HCT116 (cell line): ENCODE measurements at places on chromosomes 3 and 15. TPM values are rescaled to one million over a fixed set of nuclear protein-coding genes. Genes with fewer than 3 reads are reported as not detected.

DNA sequence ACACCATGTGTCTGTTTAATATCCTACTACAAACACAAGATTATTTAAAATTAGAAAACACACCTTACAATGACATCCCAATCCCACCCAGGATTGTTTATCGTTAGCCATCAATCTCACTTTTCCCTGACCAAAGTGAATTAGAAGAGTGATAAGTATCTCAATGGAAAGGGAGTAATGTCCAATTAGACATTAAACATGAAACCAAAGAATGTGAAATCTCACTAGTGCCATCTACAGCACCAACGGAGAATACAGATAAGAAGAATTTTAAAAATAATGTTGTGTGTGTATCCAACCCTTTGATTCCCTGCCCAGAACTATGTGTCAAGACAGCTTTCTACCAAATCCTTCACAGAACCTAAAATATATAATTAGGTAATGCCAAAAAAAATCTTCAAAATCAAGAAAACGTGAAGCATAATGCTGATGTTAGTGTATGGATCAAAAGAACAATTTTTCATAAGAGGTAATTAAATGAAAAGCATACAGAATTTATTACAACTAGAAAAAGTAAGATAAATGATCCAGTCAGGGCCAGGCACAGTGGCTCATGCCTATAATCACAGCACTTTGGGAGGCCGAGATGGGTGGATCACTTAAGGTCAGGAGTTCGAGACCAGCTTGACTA is 64.2 kb downstream of the SCAPER start:
- H3K4me3 ChIP-seq = no peak overlapping the region
- no peaks in the 10 kb centered on the region for H3K27me3 ChIP-seq
- no peaks in the 10 kb centered on the region for H3K36me3 ChIP-seq
- DNase-seq = peak; percentile 8

C3orf85 gene
- total RNA-seq = not detected

- H3K4me1 ChIP-seq = no peaks in the 10 kb centered on the region
- no peak for DNase-seq
- no peaks in the 10 kb centered on the region for H3K36me3 ChIP-seq
- peaks cover 5% of the 10 kb centered on the region; the same call in 1 of the 2 replicates for H3K27me3 ChIP-seq
Observed at GRCh38 chr3:42387802-42388651, 22.4 kb downstream of the LYZL4 start.

ATP13A3 gene
- 139 TPM for total RNA-seq

LRRC15 gene
- not detected for total RNA-seq

- no peak overlapping the region for H3K27ac ChIP-seq
- DNase-seq = no peak
- no peaks in the 10 kb centered on the region for H3K36me3 ChIP-seq
Observed at GRCh38 chr3:10707400-10708215, 108.4 kb upstream of the SLC6A11 start.

DNA sequence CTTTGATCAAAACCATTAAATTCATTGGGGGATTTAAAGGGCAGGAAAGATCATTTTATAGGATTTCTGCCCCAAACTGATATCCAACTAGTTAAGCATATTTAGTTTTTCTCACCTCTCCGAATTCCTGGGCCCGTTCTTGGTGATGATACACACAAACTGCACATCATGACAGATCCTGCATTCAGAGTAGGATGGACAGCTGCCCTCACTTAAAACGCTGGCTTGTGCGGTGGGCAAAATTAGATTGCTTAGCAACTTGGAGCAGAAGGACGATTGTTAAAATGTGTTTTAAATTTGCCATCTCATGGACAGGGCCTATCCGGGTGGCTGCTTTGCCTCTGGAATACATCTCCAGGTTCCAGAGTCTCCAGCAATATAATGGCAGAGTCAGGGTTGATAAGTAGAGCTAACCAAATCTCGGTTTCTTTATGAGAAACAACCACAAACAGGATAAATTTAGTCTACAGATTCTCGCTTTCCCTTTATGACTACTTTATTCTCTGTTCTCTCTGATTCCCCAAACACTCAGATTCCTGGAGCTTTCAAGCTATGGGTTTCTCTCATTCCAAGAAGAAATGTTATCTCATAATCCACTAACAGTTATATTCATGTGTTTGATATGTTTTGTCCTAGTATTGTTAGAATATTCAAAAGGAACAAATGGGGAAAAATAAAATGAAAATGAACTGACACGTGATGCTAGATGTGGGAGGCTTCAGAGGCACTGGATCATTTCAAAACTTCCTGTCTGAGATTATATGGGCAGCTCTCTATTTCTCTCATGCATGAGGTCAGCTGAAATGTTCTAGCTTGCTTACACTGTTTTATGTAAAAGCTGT is 1014.1 kb upstream of the SEMA6D start:
- no peak for DNase-seq
- no peak overlapping the region for H3K4me3 ChIP-seq
- no peaks in the 10 kb centered on the region for H3K4me1 ChIP-seq
- no peaks in the 10 kb centered on the region for H3K36me3 ChIP-seq
- no peaks in the 10 kb centered on the region for H3K27me3 ChIP-seq
- H3K27ac ChIP-seq = no peak overlapping the region
